ENCODE measurements at places on chromosomes 12 and 14.

GRCh38 chr12:3101309-3102024 lies 24.3 kb downstream of the TSPAN9 start:
- no peak for DNase-seq

DNA sequence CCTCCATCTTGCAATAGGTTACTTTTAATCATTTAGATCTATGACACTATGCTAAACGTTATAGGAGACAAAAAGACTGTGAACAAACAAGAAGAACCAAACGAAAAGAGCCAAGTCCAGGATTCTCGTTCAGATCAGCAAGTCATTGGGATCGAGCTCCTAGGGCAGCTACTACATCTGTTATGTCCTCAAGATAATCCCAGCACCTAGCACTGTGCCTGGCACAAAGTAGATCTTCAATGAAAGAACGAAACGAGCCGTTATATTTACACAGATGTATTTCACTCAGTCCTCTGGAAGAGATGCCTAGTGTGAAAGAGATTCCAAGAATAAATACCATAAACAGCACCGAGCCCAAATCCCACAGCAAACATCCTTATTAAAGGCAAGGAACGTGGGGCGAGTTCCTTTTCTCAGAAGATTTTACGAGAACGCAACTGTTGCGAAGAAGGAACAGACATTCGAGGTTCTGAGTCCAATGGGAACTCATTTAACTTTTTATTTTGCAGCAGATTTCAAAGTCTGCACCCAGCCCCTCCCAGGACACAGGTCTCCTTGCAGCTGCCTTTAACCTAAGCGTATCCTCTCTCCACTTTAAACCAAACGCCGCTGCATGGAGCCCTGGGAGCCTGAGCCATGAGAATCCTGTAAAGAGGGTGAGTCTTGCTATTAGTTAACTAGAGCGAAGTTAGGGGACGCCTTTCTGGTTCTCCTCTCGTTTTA lies 544 bp upstream of the TDP1 start:
- peak; percentile 12 for DNase-seq

- DNase-seq, result no peak
These were observed 328.2 kb downstream of the RPL10L start for GRCh38 chr14:46323404-46323762.

- DNase-seq, result peak; percentile 59
These were observed 3.2 kb upstream of the FICD start for GRCh38 chr12:108511633-108512540.

- no peak for DNase-seq
These were observed 722 bp downstream of the FAM234B start for GRCh38 chr12:13044906-13045299.

DNA sequence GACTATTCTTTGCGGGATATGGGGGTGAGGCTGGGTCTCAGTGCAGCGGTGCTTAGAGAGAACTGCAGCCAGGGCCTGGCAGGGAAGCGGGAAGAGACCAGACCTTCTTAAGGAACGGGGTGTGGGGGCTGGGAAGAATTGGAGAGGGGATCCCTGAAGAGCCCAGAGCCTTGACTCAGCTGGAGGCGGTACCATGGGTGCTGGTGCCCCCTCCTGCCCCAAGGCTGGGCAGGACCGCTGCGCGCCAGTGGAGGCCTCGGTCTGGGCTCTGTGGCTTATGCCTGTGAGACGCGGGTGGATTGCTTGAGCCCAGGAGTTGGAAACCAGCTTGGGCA lies 1.3 kb upstream of the RNU7-1 start:
- DNase-seq, result no peak

DNA sequence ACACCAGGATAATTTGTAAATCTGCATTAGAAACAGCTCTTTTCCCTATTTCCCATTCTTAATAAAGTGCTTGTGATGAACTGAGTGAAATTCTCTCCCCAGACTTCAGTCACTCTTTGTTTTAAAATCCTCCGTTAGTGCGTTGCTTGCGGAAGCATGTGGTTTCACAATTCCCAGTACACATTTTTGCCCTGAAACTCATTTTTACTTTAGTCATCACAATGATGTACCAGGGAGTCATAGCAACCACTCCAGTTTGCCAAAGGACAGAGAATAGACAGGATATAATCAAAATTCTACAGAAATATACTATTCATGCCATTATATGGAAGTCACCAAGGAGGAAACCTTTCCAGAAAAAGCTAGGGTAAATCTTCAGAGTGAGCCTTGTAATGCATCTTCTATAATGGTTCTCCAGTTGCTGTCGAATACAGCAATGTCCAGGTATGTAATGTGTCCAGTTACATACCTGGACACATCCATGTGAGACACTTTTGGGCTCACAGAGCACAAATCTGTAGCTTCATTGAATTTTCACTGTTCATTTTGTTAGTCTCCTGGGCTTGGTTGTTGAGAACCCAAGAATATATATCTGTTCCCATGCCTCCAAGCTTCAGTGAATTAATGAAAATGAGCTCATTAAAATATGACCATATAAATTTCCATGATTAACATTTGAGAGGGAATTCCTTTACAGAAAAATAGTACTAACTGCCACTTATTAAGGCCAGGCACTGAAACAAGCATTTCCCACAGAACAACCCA lies 57.8 kb downstream of the GPR135 start:
- no peak for DNase-seq

DNA sequence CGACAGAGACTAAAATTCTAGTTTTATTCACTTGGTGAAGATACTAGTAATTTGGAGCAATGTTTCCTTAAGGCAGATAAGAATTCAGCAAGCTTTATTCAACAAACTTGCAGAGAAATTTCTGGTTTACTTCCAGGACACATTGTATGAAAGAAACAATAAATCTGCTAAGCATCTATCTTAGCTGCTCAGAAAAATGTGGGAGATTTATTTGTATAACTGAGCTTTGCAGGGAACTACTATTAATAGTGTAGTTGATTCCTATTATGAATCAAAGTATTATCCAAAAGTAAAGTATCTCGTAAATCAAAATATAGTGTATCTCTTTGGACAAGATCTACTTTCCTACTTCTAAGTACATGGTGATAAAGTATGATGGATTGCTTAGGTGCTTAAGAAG lies 239.4 kb upstream of the TMTC1 start:
- no peak for DNase-seq
